MM.1S (cell line): ENCODE measurements at places on chromosomes 1 and 21.

GRCh38 chr1:44842862-44843655 is at the start of gene PTCH2:
TSS of gene PTCH2 (minus strand) at chr1:44843253. CDS start at chr1:44842932, 321 bp downstream.
- DNase-seq, result no peak

- no peak for DNase-seq
These were observed 24.4 kb downstream of the ADAM30 start for GRCh38 chr1:119871881-119872280.

DNA sequence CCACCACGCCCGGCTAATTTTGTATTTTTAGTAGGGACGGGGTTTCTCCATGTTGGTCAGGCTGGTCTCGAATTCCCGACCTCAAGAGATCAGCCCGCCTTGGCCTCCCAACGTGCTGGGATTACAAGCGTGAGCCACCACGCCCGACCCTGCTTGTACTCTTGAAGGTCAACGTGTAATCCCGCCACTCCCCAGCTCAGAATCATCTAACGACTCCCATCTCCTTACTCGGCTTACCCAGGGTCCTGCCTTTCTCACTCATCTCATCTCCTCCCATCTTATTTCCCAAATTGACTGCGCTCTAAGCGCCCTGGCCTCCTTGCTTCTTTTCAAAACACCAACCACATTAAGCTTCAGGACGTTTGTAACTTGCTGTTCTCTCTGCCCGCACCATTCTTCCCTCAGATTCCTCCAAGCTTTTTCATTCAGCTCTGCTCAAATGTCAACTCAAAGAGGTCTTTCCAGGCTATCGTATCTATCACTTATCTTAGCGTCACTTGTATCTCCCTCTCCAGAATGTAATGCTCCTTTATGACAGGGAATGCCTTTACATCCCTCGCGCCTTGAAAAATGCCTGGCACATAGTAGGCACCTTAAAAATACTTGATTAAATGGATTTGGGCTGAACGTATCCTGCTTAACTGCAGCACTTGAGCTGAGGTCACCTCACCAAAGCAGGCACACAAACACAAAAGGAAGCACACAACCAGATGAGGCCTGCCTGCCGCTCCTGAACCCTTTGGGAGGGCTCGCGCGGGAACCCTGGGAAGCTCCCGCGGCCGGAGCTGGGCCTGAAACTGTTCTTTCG is 1.4 kb upstream of the USP1 start:
- DNase-seq, result no peak

DNA sequence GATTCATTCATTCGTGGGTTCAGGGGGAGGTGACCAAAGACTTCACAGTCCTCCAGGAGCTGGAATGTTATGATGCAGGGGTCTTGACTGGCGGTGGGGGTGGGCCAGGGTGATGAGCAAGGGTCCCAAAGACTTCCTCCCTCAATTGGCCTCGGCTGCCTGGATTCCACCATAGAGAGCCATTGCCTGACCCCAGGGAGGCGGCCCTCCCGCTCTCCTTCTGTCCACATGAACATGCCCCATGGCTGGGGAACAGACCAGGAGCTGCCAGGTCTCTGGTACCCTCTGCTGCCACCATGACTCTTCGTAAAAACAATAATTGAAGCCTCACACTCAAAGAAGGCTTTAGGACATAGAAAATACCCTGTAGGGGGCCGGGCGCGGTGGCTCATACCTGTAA is 102.5 kb upstream of the CASZ1 start:
- no peak for DNase-seq

GRCh38 chr1:5662744-5663126 is 329.5 kb downstream of the NPHP4 start:
- DNase-seq, result no peak

- DNase-seq, result no peak
These were observed 24.2 kb downstream of the ZBTB18 start for GRCh38 chr1:244075247-244075722.

DNA sequence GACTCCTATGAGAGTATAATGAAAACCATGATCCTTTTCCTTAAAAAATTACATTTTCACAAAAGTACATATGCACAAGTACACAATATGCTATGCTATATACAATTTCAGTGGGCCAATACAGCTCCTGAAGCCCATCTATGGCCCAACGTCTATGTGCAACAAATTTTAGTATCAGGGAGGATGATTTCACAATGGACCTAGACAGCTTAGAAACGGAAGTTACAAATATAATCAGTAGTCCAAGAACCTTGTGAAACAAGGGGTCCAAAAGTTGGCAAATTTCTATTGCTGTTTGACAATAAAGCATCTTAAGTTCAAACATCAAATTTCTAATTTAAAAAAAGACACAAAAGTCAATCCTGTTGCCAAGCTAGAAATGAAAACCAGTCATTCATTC is 87.0 kb downstream of the DPYD start:
- DNase-seq, result no peak

DNA sequence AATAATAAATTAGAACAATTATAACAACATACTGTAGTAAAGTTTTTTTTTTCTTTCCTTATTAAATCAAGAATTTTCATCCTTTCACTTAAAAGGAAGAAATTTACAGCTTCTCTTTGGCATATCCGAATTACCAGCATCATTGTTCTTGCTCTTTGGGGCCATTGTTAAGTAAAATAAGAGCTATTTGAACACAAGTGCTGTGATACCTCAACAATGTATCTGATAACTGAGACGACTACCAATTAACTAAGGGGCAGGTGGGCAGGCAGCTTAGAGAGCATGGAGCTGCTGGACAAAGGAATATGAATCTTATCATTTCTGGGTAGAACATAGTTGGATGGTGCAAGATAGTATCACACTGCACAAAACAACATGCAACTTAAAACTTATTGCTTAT is 719.9 kb upstream of the TMPRSS15 start:
- no peak for DNase-seq

DNA sequence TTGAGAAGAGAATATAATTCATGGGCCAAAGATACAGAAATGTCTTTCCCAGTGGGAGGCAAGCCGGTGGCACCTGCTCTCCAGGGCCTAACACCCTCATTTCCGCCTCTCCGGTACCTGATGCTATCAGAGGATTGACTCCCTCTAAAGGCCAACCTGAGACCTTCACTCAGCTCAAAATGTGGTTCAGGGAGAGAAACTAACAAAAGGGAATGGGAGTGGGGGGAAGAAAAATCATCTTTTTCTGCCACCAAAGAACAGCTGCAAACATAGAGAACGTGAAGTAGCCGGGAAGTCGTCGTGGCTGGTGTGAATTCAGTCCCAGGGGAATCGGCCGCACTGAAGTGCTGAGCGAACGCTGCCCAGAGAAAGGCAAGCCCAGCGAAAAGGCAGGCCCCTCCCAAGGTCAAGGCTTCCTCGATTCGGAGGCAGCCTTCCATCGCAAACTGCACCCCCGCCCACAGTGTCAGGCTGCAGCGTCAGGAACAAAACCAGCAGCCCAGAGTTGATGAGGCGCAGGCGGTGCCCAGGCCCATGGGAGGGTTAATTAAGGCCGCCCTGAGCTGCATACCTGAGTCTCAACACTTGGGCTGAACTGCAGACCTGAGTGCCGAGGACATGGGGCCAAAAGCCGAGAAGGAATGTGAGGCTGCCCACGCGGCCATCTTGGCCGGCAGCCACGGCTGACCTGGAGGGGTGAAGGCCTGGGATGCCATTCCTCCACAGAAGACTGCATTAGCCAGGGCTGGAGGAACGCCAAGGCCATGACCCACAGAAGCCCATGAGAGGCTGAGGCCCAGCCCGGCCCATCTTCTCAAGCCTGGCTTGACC is 160.2 kb downstream of the PSMG1 start:
- DNase-seq, result no peak

GRCh38 chr1:51624855-51625254 is 8.0 kb downstream of the OSBPL9 start:
- no peak for DNase-seq

DNA sequence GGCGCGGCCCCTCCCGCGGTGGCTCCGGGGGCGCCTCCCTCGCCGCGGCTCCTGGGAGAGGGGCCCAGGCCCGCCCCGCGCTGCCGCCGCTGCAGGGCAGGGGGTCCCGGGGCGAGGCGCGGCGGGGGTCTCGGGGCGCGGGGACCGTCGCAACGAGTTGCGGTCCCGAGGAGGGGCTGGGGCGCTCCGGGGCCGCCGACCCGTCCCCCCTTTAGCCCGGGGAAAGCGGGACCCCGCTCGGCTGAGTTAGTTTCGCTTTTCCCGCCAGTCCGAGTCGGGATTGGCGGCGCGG is 493 bp downstream of the SPSB1 start:
- DNase-seq, result no peak
